ENCODE measurements at places on chromosomes 11 and 22.

GRCh38 chr22:26643418-26644100, 13.8 kb upstream of the MIAT start:
- no peak for DNase-seq

DNA sequence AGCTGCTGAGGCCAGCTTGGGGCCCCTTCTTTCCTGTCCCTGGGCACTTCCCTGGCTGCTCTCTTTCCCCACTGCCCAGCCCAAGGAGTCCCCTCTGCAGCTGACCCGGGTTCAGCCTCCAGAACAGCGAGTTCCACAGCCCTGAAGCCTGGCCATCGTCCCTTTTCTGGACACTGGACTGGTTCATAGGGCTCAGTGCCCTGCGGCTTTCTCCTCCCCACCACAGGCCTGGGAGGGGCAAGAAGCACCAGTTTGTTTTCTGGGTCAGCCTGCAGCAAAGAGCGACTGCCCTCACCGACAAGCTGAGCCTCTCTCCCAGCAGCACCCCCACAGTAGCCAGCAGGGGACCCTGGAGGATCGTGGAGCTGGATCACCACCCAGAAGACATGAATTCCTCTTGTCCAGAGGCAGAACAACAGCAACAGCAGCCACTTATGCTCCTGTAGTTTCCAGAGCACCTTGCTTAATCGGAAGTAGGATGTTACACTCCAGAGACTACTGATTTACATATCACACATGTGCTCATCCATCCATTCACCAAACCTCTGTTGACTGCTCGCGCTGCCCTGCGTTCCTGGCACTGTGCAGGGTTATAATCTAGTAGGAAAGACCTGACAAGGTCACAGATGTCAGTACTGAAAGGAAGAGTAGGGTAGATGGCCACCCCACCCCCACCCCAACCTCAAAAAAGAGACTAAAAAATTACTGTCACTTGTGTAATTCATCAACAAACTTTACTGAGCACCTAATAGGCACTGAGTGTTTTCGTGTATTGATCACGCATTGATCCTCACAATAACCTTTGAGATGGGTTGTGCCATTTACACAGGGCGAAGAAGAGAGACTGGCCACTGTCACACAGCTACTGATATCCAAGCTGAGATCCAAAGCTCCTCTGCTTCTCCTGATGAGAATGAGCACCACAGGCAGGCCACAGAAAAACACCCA, 13.0 kb upstream of the CXCR5 start:
- no peak for DNase-seq

GRCh38 chr11:77883775-77884174, 62.8 kb downstream of the AAMDC start:
- DNase-seq = no peak

DNA sequence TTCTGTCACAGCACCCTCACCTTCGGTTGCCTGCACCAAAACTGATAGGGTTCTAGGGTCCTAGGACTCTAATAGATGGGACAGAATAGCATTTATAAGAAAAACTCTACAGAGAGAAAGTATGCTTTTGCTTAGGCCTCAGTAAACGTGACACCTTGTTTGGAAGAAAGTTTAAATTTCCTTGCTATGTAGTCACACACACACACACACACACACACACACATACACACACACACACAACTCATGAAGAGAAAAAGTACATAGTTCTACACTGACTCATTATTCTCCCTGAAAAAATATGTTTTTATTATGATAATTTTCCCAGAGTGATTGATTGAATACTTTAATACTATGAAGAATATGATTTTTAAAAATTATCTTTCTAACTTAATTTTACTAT, 220.8 kb upstream of the SNX19 start:
- no peak for DNase-seq

DNA sequence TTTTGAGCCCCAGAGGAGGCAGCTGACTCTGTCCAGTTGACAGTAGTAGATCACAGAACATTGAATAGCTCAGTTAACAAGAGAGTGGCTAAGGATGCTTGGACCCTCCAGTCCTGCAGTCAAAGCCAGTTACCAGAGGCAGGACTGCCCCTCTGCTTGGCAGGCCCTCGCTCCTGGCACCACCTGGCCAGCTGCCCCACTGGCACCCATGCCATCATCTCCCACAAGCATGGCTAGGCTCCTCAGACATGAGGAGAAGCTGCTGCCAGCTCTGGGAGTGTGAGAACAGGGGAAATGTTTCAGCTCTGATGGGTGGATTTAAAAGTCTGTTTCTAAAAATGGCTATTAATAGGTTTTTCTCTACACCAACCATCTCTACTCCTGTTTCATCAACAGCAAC, 13.9 kb downstream of the ME3 start:
- DNase-seq = no peak

DNA sequence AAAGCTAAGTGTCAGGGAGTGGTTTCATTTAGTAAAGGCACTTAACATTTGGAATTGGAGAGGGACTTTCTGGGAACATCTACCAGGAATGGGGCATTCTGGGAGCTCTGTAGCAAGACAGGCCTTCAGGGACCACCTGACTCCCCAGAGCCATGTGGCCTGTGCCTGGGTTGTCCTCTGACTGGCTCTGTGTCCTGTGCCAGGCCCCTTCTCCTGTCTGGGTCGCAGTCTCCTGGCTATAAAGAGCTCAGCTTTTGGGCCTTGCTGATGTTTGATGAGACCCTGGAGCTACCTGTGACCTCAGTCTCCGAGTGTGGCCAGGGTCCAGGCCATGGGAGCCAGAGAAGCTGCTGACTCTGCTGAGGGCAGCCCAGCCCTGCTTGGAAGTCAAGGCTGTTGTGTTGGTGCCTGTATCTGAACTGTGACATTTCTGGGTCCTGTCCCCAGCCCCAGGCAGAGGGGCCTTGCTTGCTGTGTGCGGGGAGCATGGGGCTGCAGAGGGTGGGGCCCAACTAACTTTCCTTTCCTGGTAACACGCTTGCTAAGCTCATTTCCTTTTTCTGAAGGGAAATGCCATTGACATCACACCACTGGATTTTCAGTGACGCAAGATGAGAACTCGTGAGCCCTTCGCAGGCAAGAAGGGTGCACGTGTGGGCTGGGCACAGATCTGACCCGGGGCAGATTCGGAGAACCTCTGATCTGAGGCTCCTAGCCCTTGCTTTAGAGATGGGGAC, 41.3 kb downstream of the LRRC32 start:
- peak; percentile 20 for DNase-seq

- DNase-seq = no peak
These were observed 556.1 kb downstream of the SOX6 start for GRCh38 chr11:15800111-15800800.

DNA sequence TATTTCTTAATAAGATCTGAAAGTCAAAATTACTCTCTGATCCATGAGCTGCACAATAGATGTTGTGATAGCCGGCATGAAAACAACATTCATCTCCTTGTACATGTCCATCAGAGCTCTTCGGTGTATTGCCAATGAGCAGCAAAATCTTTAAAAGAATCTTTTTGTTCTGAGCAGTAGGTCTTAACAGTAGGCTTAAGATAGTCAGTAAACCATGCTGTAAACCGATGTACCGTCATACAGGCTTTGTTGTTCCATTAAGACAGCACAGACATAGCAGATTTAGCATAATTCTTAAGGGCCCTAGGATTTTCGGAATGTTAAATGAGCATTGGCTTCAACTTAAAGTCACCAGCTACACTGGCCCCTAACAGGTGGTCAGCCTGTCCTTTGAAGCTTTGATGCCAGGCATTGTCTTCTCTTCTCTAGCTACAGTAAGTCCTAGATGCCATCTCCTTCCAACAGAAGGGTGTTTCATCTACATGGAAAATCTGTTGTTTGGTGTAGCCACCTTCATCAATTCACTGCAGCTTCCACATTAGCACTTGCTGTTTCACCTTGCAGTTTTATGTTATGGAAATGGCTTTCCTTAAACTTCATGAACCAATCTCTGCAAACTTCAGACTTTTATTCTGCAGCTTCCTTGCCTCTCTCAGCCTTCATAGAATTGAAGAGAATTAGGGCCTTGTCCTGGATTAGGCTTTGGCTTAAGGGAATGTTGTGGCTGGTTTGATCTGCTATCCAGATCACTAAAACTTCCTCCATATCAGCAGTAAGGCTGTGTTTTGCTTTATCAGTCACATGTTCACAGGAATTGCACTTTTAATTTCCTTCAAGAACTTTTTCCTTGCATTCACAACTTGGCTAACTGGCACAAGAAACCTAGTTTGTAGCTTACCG, 28.4 kb downstream of the RRP8 start:
- no peak for DNase-seq

DNA sequence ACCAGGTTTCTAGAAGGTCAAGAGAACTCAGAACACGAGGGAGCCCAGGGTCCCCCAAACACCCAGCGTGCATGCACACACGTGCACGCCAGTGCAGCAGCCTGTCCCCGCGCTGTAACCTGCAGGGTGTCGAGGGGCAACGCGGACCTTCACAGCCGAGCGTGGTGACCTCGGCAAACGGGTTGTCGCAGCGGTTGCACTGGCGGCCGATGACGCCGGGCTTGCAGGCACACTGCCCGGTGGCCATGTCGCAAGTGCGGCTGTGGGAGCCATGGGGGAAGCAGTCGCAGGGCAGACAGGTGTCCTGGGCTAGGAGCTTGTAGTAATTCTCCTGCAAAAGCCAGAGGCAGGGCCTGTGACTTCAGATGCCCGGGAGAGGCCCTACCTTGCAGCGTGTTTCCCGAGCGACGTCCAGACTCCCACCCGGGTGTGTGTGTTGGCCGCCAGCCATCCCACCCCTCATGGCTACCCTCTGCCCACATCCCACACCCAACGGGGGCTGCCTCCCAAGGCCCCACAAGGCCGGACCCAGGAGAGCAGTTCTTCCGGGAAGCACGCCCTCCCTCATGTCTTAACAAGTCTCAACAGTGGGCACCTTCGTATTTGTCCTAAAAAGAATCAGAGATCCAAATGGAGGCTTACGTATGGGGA, 56.1 kb downstream of the TRMU start:
- DNase-seq = no peak

DNA sequence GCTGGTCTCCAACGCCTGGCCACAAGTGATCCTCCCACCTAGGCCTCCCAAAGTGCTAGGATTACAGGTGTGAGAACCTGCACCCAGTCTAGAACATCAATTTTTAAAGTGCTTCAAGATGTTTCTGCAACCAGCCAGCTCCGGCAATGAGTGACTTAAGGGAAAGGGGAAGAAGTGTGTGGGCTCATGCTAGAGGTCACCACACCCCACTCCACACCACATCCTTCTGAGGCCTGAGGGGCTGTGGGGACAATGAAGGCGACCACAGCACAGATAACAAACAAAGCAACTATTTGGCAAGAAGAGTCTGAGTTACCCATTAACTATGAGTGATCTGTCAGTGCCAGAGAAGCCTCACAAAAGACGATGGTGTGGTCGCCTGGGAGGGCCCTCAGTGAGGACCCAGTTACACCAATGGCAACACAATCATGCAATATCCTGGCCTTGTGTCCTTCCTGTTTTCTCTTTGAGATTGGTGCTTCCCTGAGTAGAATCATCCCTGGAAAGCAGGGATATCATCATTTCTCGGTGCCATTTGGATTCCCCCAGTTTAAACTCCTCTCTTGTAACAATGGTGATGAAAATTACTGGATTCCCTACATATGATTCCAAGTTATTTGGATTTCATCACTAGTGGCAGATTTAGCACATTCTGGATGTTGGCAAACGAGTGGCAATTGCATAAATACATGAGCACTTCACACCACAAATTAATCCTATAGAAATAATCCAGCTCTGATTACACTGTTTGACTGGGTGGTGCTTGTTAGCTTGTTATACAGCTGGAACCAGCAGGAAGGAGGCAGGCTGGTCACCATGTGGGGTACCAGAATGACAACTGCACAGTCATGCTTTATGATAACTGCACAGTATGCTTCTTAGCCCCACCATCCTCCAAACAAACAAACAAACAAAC, 18.4 kb downstream of the ABTB2 start:
- DNase-seq = no peak

DNA sequence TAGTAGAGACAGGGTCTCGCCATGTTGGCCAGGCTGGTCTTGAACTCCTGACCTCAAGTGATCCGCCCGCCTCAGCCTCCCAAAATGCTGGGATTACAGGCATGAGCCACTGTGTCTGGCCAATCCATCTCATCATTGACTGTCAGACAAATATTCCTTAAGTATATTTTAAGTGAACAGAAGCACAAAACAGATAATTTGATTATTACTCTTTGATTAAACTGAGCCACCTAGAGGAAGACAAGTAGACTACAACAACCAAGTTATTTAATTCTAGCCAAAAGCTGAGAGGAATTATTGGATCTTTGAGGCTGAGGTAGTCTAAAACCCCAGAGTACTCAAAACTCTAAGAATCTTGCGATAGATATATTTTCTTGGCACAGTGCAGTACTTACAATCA, 1.2 kb downstream of the ACRV1 start:
- DNase-seq = no peak

GRCh38 chr22:39946126-39946502, 14.1 kb upstream of the TMA7B start:
- no peak for DNase-seq

- DNase-seq = no peak
These were observed 112.4 kb downstream of the KCNC1 start for GRCh38 chr11:17846852-17847453.

GRCh38 chr11:94574193-94574961, 7.2 kb downstream of the PIWIL4 start:
- no peak for DNase-seq

DNA sequence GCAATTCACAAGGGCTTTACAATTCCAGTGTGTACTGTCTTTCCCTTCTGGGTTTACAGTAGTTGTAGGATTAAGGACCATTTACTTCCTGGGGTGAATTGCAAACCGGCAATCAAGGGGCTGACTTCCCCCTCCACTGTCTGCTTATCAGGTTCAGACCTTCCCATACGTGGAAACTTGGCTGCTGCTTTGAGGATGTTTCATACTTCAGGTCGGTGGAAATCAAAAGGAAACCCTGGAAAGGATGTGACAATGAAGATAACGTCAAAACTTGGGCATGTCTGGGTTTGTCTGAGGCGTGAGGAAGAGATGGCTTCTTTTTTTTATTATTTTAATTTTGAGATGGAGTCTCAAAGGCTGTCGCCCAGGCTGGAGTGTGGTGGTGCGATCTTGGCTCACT, 2.1 kb upstream of the RTCB start:
- no peak for DNase-seq

DNA sequence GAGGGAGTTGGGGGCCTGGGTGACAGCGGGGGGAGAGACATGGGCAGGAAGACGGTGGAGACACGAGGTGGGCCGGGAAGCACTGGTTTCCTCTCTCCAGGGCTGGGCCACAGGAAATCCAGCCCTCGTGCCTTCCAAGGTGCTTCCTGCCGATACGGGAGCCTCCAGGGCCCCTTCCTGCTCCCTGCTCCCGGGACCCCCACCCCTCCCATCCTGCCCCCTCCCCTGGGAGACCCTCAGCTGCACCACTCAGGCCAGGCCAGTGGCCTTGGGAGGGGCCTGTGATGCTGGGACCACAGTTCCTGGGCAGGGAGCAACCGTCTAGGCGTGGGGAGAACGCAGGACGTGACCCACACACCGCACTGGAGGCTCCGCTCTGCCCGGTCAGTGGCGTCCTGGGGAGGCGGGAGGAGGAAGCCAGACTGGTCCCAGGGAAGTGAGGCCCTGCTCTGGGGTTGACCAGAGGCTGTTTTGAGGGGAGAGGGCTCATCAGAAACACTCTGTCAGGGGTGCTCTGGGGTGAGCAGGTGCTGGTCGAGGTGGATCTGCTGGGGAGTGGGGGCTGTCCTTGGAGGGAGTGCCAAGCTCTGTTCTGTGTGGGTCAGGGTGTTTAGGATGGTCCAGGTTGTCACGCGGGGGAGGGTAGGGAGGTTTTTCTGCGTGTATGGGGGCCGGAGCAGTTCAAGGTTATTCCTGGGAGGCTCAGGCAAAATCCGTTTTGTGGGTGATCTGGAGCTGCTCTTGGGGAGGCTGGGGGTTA, at the start of gene SHANK3:
TSS of gene SHANK3 (plus strand) at position 353 of the 760 bp plus-strand sequence.
- no peak for DNase-seq

GRCh38 chr11:132185726-132186592, 815.5 kb downstream of the NTM start:
- DNase-seq = no peak

GRCh38 chr11:40537734-40538133, 921.7 kb downstream of the LRRC4C start:
- no peak for DNase-seq
